ENCODE measurements at places on chromosomes 2 and 18.
A peak's percentile ranks its signal among the peaks of the same experiment; 100 is the strongest.

DNA sequence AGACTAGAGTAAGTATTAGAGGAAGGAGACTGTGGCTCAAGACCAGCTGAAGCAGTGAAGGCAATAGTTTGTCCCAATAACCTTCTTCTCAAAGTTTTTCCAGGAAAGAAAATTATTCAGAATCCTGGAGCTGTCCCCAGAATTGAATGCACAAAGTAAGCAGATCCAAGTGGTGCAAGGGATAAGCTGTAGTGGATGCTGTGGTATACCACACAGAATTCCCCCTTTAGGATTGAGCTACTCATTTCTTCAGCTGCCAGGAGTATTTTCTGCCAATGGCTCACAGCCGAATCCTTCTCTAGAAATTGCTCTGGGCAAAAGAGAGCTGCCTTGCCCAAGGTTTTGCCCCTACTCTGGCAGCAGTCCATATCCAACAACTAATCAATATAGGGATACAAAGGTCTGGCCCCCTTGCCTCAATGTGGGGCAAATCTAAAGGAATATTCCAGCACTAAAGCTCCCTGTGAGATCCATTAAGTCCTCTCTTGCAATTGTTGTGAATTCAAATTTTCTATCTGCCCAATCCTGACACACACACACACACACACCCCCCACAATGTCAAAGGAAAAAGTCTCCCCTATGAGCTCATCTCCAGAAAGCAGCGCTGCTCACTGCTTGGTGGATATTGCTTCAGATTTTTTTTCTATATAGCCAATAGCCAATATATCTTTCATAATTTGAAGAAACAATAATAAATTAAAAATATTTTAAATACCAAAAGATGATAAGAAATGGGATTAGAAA is 18.4 kb upstream of the TCF7L1 start:
- no peak for DNase-seq

- DNase-seq, result no peak
These were observed 127.8 kb downstream of the CERS6 start for GRCh38 chr2:168583710-168584521.

DNA sequence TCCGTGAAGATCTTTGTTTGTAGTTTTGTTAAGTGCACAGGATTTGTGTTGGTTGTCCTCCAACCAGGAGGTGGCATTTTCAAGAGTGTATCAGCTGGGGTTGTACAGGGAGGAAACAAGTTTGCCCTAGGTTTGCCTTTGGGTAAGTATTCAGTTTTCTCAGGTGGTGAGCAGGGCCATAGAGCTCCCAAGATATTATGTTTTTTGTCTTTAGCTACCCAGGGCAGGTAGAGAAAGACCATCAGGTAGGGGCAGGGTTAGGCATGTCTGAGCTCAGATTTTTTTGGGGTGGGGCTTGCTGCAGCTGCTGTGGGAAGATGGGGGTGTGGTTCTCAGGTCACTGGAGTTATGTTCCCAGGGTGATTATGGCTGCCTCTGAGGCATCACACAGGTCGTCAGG is 191.6 kb downstream of the DCDC2C start:
- no peak for DNase-seq

DNA sequence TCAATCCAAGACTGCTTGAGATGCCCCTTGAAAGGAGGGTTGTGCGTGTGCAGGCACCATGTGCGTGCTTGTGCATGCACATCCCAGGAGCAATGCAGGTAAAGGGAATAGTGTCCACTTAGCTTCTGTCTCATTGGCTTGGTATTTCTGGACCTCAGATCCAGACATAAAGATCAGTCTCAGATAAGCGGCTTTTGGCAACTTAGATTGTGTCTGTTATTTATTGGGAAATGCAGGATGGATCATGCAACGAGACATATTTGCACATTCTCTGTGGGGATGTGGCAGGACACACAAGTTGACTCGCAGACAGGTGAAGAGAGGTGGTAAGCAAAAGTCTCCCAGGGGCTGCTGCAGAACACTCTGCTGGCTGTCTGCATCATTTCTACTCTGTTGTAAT is 67.9 kb downstream of the SETBP1 start:
- DNase-seq, result no peak

DNA sequence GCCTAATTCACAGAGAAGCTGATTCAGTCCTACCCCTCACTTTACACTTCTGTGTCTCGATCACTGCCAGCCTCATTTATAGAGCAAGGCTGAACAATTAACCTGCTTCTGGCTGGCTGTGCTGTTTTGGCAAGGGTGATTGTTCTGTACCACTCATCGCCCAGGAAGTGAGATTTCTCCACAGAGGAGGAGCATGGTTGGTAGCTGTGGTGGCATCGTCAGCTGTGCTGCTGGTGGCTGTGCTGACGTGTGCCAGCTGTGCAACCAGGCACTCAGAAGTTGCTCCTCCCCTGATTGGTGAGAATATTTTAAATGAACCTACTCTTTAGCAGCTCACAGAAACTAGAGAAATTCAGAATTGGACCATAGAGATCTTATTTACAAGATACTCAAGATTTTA is 158.3 kb downstream of the EML6 start:
- DNase-seq, result no peak

DNA sequence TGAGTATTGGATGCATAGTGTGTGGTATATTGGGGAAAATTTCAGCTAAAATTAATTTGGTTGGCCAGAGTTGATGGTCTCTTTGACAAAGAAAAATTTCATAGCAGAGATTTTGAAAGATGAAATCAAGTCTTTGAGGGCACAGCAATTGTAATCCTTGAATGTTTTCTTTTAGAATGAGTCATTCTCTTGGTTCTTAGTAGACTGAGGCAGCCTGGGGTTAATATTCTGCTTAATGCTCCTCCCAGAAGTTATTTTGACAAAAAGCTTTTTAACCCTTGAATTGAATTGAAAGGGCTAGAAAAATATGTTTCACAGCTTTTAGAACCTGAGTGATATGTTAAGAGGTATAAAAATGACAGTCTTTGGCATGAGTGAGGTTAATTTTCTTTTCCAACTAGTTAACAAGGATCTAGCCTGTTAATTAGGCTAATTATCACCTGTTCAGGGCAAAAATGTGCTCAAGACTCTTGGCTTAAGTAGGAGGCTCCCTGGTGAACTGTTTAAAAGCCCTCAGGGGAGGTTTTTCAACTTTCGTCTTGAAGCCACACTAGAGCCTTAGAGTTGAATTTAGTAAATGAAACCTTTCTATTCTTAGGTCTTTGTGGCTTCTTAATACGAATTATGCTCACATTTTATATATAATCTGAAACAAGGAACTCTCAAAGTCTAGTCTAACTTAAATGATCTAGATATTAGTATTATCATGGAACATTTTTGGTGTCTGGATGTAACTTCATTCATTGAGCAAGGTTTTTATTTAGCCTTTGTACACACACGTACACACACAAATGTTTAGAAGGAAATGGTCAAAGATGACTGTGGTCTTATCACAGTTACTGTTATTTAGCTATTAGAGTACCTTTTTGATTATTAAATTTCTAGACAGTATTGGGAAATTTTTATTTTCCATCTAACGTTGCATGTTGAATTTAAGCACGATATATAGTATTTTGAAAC is 272.5 kb downstream of the ZNF407 start:
- DNase-seq, result no peak

DNA sequence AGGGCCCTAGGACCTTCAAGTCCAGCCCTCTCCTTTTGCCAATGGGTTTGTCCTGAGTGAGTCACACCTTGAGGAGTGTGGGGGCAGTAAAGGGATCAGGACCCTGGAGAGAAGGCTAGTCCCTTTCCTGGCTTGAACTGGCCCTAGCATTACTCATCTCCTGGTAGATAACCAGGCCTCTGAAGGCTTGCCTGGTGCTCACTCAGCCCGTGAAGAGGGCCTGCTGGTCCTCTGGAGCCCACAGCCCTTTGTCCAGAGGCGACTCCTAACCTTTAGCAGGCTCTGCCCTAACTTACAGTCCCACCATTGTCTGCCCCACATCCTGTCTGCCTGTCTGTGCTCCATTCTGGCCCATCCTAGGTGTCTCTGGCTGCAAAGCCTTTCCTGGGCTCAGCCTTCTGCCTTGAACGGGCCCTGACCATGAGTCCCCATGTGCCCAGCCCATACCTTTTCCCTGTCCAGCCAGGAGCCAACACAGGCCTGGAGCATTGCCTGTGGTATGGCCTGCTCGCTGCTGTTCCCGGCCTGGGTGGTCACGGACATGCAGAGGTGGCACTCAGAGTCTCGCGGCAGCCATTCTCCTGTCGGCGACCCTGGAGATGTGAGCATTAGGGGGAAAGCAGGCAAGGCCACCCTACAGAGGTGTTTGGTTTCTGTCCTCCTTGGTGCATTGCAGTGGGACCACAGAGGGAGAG is 5.0 kb downstream of the SFTPB start:
- DNase-seq, result no peak

DNA sequence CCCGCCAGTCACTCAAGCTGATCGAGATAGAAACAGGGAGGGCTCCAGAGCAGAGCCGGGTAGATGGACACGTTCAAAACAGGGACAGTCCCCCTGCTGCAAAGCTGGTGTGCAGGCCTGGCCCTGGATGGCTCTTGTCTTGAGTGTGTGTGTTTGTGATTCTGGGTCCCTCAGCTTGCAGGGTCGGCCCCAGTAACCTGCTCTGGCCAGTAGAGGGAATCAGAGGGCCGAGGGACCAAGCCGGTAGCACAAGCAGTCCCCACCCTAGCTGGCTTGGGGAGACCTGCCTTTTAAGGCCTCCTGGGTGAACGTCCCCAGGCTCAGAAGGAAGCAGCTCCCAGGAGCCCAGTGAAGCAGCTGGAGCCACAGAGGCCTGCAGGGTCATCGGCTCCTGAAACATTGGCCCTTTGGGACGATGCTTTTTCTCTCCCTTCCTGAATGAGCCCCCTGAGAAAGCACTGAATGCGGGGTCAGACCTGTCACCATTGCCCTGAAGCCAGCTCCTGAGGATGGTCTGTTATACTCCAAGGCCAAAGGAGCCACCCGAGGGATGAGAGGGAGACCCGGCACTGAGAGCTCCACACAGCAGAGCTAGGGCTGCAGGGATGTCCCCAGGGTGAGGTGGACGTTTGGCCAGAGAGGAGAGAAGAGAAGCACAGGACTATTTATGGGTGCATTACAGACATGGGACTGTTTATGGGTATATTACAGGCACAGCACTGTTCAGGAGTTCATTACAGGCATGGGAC is 15.4 kb upstream of the MLPH start:
- peak; percentile 61 for DNase-seq

DNA sequence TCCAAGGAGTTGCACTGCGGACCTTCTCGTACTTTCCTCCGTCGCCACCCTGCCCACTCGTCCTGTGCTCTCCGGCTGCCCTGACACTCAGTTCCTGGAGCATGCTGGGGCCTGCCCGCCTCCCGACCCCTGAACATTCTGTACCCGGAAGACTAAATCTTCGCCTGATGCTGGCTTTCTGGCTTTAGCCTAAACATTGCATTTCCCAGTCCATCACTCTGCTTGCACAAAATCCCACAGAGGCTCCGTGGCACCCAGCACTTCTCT is 550 bp upstream of the SFXN5 start:
- DNase-seq, result peak; percentile 45

DNA sequence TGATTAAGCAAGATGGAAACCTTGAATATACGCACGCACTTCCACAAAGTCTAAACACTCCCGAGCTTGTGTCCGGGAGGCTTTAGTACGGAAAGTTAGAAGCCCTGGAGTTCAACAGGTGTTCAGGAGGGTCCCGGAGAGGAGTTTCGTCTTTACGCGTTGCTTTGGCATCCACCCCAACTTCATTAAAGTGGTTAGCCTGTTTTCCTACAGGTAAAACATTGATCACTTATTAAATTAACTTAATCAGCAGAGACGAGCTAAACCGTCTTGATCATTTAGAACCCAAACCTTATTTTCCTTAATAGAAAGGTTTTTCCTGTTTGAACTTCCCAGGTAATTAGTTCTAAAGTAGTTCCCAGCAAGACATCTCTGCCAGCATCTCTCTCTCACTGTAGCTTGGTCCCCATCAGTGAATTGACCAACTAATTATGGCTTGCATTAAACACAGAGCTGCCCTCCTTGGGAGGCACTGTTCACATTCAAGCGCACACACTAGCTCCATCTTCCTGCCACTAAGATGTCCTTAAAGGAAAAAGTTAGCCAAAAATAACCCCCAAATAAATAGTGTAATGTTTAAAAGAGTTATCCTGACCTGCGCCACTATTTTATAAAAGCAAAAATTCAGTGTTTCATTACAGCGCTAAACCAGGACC is 1.4 kb downstream of the NPAS2 start:
- no peak for DNase-seq

DNA sequence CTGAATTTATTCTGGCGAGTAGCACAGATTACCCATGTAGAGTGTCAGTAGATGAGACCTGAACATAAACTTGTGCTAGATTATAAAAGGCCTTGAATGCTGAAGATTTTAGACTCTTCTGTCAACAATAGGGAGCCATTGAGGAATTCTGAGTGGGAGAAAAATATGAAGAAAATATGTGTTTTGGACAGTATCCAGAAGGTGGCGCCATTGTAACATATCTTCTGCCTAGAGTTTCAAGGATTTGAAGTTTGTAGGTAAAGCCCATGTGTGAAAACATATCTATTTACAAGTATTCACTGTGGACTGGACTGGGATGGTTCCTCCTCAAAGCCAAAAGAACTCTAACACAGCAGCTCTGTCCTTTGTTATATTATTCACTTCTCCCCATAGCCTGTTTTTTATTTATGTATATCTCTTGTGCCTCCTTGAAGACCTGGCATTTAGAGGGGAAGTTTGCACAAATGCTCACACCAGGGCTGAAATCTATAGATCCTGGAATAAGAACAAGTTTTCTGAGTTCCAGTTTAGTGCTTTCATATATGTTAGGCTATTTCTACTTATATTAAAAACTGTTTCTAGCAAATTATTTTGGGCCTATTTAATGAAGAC is 124.9 kb downstream of the RDH14 start:
- DNase-seq, result peak; percentile 18

DNA sequence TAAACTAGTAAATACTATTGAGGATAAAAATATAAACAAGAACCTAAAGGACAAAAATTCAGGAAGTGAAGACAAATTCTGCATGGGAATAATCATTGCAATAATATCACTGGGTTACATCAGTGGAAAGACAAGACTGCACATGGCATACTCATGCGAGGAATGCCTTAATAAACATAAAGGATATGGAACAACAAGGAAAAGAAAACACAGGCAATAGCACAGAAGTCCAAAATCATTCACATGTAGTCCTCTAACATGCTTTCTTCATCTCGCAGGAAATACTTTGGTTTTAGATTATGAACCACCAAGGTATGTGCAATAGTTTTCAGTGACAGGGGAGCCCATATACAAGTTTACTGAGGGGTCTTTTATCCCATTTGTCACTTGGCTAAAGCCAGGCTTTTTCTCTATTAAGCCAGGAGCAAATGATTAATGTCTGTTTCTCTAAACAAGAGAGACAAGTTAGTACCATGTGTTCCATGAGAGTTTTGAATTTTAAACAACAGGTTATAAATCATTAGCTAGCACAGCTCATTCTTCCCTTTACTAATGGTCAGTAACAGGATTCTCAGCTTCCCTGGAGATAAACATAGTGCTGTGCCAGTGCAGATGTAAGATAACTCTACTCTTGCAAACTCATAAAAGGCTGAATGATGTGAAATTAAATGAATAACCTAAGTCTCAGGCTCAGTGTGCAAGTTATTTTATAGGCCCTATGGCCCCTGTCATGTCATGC is 353.6 kb upstream of the FSIP2 start:
- no peak for DNase-seq

GRCh38 chr2:195363496-195363895 is 293.5 kb upstream of the SLC39A10 start:
- no peak for DNase-seq
